ENCODE measurements at places on chromosomes 5 and 9.
A peak's percentile ranks its signal among the peaks of the same experiment; 100 is the strongest.

DNA sequence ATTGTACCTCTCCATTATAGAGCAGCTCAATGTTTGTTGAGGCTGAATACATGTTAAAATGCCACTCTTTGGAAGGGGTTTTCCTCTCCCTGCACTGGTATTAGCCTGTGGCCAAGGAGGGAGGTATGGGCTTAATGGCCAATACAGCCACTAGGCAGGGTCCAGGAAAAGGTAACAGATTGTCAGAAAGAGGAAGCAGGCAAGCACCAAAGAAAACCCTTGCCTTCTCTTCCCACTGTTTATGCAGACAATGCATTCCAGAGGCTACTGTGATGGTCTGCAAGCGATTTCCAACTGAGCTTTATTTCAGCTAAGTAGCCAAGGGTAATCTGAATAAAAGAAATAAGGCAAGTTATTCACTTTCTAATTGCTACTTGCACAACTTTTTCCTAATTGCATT, 95.3 kb upstream of the SLC27A6 start:
- DNase-seq: no peak

DNA sequence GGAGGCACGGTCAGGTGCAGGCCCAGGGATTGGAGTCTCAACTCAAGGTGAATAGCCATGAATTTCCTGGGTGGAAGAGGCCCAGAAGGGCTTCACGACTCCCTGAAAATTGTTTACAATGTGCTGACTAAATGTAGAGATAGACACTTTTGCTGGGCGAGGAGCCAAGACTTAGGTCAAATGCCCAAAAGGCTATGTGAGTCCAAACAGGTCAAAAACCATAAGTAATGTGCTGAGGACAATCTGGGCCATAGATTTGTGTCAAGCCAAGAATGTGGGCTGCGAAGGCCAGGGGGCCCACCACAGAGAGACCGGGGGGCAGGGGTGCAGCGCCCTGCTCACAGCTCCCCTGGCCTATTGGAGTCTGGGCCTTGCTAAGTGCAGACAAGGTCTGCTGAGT, 197.8 kb downstream of the HSPA4 start:
- DNase-seq: no peak

DNA sequence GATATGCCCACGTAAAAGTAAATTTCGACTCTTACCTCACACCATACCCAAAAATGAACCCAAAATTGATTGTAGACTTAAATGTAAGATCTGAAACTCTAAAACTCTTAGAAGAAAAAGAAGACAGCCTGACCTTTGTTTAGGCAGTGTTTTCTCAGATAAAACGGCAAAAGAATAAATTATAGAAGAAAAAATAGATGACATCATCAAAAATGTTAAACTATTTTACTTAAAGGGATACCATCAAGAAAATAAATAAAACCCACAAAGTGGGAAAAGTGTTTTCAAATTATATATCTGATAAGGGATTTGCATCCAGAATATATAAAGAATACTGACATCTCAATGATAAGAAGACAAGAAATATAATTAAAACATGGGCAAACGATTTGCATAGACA, 862.7 kb downstream of the DTWD2 start:
- DNase-seq: no peak

DNA sequence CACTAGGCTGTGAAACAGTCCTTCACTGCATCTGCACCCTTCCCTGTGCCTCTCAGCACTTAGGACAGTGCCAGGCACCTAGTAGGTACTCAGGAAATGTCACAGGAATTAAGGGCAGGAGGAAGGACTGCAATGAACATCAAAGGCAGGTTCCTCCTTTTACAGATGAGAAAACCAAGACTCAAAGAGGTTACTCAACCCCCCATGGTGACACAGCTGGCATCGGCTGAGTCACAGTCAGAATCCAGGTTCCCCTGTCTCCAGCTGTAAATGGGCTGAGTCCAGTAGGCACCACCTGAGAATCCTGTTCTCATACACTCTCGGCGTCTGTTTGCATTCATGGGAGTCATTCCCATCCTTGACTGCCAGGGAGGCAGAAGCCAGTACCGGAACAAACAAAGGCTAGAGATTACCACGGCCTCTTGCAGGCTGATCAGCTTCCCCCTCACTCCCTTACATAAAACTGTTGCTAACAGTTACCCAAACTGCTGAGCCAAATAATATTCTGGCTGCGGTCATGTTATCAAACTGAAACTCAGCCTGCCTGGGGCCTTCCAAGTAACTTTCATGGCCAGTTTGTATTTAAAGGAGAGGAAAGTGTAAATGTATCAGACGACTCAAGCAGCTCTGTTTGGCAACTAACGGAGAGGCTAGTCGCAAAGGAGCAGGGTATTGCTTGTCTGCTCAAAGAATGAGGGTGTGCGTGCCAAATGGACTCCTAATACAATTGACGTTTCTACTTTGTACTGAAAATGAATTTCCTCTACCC, 201.7 kb downstream of the PAPPA start:
- no peak for DNase-seq

- DNase-seq: no peak
These were observed 55.2 kb upstream of the TUSC1 start for GRCh38 chr9:25733336-25733982.

DNA sequence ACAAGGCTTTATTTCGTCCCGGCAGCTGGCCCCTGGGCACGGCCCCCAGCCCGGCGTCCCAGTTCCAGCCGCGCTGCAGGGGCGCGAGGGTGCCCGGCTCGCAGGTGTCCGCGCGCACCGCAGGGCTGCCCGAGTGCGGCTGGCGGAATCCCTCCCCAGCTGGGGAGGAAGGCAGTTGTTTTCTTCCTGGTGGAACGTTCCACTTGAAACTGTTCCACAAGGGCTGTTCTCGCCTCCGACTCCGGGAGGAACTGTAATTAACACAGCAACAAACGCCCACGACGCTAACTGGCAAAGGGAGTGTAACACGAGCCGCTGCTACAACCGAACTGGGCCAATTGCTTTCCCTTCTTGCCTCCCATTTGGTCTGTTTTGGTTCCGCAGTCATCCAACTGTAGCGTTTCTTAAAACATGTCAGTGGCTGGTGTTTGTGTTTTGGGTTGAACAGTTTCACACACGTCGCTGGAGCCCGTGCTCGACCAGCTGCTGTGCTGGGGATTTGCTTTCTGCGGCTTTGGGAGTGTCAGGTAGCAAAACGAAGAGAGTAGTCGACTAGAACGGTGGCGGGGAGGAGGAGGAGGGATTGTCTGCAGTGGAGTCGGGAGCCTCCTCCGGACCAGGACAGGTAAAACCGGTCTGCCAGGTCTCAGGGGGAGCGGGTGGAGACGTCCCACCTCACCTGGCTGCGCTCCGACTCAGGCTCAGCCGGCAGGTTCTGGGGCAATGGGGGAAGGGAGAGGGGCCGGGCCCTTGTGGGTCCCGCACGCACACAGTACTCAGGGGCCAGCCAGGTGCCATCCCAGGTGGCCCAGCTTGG, 131.6 kb upstream of the NIPBL start:
- DNase-seq: no peak

DNA sequence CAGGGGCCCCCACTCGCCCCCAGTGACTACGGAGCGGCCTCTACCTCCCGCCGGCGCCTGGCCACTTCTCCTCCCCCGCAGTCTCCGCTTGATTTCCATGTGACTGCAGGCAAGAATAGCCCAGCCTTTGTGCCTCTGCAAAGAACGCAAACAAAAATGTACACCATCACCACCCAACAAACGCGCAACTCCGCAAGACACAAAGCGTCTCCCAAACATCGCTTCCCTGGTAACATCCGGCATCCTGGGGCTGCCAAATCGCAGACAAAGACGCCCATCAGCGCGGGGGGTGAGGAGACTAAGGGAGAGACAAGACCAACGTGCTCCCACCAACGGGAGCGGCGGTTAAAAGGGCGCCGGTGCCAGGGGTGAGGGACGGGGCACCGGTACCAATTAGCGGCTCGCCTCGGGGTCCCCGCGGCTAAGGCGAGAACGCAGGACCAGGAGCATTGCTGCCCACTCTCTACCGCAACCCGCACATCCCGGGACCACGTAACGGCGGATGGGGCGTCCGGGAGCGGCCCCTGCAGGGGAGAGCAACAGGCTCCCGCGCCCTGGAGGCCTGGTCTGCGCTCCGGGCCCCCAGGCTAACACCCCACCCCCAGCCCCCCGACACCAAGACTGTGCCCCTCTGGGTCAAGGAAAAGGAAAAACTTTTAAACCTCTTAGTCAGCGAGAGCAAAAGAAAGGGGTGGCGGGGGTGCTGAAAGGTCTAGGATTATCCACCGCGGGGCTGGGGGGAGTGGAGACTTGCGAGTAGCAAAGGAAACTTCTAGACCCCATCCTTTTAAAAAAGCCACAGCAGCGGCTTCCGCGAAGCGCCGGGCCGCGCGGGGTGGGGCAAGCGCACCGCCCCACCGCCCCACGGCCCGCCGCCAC, 885 bp downstream of the MPDZ start:
- no peak for DNase-seq

DNA sequence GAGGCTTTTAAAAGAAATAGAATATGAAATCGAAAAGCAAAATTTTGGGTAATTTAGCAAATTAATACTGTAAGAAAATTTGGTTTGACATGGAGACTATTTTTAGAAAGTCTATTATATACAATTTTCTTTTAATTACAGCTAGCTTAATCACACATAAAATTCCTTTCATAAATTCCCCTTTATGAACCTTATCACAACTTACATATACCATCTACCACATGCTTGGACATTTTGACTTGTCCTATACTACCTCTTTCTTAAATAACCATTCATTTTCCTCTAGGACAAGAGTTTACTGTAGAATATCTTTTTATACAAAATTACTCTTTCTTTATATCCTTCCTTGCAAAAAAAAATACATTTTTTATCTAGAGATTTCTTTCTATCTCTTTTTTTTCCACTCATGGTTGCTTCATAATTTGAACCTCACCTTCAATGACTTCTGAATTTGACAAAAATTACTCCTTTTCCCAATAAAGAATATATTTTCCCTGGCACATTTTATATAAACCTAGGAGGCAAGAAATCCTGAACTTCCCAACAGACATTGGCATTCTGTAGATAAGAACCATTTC, 34.0 kb upstream of the SYK start:
- no peak for DNase-seq

GRCh38 chr5:79853676-79854418, 137.2 kb downstream of the MTX3 start:
- DNase-seq: no peak

GRCh38 chr5:11239261-11240015, 478.4 kb upstream of the DAP start:
- DNase-seq: no peak

GRCh38 chr9:104090578-104090977, 3.5 kb upstream of the SMC2 start:
- no peak for DNase-seq

- DNase-seq: peak; percentile 29
These were observed 69.0 kb downstream of the SLC28A3 start for GRCh38 chr9:84271531-84271900.

GRCh38 chr5:142618130-142618523, 67.8 kb downstream of the FGF1 start:
- no peak for DNase-seq

DNA sequence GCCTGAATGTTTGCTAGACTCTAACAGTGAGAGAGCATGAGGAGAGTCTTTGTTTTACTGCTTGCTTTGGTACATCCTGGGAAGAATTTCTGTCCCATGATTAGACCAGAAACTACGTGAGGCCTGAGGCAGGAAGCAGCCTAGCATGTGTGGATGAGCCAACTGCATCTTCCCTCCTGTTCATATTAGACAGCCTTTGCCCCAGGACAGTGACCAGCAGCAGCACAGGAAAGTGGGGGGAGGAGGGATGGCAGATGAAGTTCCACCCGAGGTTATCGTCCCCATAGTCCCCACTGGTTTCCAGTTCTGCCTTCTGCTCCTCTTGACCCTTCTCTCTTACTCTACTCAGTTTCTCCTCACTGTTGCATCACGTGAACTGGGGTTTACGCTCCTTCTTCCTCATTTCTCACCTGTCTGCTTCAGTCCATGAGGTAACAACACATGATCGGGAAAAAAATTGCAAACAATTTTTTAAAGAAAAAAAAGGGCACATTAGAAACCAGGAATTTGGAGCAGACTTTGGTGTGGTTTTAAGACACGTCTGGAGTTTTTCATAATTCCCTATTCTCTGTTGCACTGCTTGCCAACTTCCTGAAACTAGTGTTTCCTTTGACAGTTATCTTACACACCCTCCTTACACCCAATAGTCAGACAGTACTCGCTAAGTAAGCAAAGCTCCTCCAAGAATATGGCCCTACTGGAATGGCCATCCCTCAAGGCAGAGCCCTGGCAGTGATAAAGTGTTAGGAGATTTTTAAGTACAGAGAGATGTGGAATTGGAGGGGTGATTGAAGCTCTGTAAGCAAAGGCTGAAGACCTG, 84.1 kb downstream of the SNX18 start:
- DNase-seq: no peak

DNA sequence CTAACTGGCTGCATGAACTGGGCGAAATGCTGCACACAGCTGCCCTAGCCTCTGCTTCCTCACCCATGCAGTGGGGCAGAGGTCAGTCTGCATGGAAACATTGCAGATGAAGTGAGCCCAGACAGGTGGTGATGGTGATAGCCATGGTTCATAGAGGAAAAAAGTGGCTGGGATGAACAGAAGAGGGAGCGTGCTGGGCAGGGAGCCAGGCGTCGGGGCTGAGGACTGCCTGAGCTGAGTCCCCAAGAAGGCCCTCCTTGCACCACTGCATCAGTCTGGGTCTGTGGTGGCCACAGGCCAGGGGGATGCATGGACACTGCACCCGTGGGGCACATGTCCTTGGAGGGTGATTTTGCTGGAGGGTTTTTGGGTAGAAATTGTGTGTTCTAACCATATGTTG, 80.5 kb downstream of the AMBP start:
- DNase-seq: no peak

GRCh38 chr9:136977649-136978072, 357 bp downstream of the PTGDS start:
- no peak for DNase-seq

DNA sequence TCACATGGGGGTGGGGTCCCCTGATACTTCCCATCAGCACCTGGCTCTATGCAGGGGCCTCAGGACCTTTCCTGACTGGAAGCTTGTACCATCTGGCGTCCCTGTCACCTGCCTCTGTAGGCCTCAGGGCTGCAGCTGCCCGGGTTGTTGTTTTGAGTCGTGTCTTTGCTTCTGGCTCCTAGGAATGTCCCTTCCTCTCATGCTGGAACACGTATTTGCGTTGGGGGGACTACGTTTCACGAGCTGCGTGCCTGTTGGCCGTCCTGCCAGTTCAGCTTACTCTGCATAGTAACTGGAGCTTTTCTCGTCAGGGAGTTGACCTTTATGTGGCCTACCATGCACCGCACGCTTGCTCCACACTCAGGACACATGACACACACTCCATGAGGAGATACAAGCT, 54.9 kb upstream of the IRX4 start:
- no peak for DNase-seq

DNA sequence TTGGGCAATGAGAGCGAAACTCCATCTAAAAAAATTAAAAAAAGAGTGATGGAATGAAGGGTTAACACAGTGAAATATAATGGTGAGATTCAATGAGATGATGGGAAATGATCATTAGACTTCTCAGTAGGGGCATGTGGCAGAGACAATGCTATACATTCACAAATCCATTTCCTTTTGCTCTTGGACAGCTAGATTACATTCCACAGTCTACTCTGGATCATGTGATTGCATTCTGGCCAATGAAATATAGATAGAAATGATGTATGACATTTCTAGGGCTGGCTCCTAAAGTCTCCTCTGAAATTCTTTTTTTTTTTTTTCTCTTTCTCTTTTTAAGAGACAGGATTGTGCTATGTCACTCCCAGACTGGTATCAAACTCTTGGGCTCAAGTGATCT, 3.8 kb upstream of the GALT start:
- no peak for DNase-seq
